ENCODE measurements at places on chromosomes 12 and 14. TPM values are rescaled to one million over a fixed set of nuclear protein-coding genes. Genes with fewer than 3 reads are reported as not detected.

The PPP1R1A gene
- total RNA-seq: not detected

The BDKRB1 gene
- 53.3 TPM for total RNA-seq

The SLC25A47 gene
- total RNA-seq: 0.48 TPM

The RNASE1 gene
- total RNA-seq: 1.7 TPM

The RNASE3 gene
- not detected for total RNA-seq

The RDH5 gene
- total RNA-seq: not detected

The COCH gene
- 0.39 TPM for total RNA-seq

The PGF gene
- total RNA-seq: 14.6 TPM

The TOMM20L gene
- total RNA-seq: not detected

The TTC8 gene
- total RNA-seq: 14.3 TPM

The BMAL2 gene
- 18.6 TPM for total RNA-seq

The PSMA6 gene
- 230 TPM for total RNA-seq

The KCNK10 gene
- not detected for total RNA-seq

The RASSF3 gene
- total RNA-seq: 15.3 TPM

The OLR1 gene
- 4.0 TPM for total RNA-seq

The SERPINA1 gene
- 5.3 TPM for total RNA-seq

The TMEM119 gene
- total RNA-seq: 42.8 TPM

The AQP6 gene
- not detected for total RNA-seq

The LRRC10 gene
- not detected for total RNA-seq

The RASAL1 gene
- total RNA-seq: not detected

The EML5 gene
- not detected for total RNA-seq

The SERPINA6 gene
- 0.13 TPM for total RNA-seq

The MYF5 gene
- total RNA-seq: not detected

The ANKLE2 gene
- total RNA-seq: 31.9 TPM

The BIN2 gene
- not detected for total RNA-seq

The OTOGL gene
- not detected for total RNA-seq

The NKX2-1 gene
- total RNA-seq: 0.48 TPM

The PAX9 gene
- not detected for total RNA-seq

The REC8 gene
- 2.2 TPM for total RNA-seq

The GPRC5A gene
- total RNA-seq: 35.4 TPM

The LMNTD1 gene
- total RNA-seq: not detected

The MSI1 gene
- 0.78 TPM for total RNA-seq

The VDR gene
- 3.7 TPM for total RNA-seq

The SPIC gene
- not detected for total RNA-seq

The CLEC12A gene
- not detected for total RNA-seq

The CHPT1 gene
- total RNA-seq: 36.8 TPM

The RAPGEF3 gene
- 0.72 TPM for total RNA-seq

The PRH2 gene
- 0.48 TPM for total RNA-seq

The GPRC5D gene
- not detected for total RNA-seq

The TRIM9 gene
- total RNA-seq: 0.40 TPM

The DAO gene
- not detected for total RNA-seq

The FOXN4 gene
- not detected for total RNA-seq

The KRT83 gene
- not detected for total RNA-seq

The CMTM5 gene
- not detected for total RNA-seq

The AMN gene
- 0.08 TPM for total RNA-seq

The BRMS1L gene
- 3.4 TPM for total RNA-seq

The CPM gene
- 5.2 TPM for total RNA-seq

The HOXC4 gene
- 0.88 TPM for total RNA-seq

The TAS2R9 gene
- not detected for total RNA-seq

The EPYC gene
- total RNA-seq: not detected

The FAM222A gene
- 0.91 TPM for total RNA-seq

The GLS2 gene
- total RNA-seq: not detected

The NINJ2 gene
- total RNA-seq: 2.5 TPM

The CCDC38 gene
- total RNA-seq: not detected

The PAPLN gene
- 5.7 TPM for total RNA-seq

All from epithelial cell of alveolus of lung (primary cell).